T-helper 17 cell (primary cell): ENCODE measurements at places on chromosomes 11 and 22.

DNA sequence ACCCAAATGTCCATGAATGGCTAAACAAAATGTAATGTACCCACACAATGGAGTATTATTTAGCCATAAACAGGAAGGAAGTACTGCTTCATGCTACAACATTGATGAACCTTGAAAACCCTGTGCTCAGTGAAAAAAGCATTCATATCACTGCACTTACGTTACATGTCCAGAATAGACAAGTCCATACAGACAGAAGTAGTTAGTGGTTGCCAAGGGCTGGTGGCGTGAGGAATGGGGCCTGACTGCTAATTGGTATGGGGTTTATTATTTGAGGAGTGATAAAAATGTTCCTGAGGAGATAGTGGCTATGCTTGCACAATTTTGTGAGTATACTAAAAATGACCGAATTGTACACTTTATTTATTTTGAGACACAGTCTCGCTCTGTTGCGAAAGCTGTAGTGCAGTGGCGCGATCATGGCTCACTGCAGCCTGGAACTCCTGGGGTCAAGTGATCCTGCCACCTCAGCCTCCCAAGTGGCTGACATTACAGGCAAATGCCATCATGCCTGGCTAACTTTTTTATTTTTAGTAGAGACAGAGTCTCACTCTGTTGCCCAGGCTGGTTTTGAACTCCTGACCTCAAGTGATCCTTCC lies 7.7 kb upstream of the SYVN1 start:
- no peak for DNase-seq

GRCh38 chr11:8801121-8801520 lies 109.9 kb upstream of the AKIP1 start:
- no peak for DNase-seq

- DNase-seq = no peak
Measured at GRCh38 chr11:76628408-76628947, 42.1 kb downstream of the LRRC32 start.

DNA sequence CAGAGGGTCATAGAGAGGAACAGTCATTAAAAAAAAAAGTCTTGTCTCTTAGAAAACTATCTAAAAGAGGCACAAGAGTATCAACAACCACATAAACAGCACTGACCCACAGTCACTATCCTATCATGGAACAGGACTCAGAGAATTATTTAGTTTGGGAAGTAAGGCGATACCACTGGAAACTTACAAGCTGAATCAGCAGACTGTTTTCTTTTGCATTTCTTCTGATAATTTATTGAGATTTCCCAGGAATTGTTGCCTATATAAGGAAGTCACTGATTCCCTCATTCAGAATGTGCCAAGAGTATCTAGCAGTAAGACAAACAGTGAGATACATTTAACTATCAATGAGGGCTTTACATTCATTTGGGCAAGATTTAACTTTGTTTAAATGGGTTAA lies 304.1 kb downstream of the GUCY1A2 start:
- DNase-seq = no peak

DNA sequence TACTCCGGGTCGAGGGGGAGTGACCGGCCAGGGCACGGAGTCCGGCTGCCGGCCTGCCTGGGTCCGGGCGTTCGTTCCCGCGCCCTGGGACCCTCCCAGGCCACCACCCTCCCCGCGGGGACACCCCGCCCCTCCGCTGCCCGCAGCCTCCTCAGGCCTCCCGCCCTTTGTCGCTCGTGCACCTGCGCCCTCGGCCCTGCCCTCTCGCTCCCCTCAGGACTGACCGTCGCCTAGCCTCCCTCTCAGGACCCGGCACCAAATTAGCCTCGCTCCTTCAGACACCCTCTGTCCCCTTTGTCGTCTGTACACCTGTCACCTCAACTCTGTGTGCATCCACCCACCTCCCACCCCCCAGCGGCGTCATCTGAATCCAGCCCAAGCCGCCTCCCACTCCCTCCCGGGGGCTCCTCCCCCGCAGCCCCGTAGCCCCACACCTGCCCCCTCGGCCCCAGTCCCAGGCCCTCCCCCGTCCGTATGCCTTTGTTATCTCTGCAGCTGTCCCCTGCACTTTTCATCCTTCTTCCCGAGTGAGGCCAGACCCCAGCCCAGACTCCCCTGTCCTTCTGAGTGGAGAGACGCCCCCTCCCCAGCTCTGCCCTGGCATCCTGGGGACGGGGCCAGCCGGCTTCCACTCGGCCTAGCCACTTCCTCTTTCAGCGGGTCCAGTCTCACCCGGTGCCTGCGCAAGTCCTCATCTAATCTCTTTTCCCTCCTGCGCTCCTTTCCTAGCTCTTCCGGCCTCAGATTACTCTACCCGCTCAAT lies 643 bp downstream of the TIGD3 start:
- DNase-seq = no peak

DNA sequence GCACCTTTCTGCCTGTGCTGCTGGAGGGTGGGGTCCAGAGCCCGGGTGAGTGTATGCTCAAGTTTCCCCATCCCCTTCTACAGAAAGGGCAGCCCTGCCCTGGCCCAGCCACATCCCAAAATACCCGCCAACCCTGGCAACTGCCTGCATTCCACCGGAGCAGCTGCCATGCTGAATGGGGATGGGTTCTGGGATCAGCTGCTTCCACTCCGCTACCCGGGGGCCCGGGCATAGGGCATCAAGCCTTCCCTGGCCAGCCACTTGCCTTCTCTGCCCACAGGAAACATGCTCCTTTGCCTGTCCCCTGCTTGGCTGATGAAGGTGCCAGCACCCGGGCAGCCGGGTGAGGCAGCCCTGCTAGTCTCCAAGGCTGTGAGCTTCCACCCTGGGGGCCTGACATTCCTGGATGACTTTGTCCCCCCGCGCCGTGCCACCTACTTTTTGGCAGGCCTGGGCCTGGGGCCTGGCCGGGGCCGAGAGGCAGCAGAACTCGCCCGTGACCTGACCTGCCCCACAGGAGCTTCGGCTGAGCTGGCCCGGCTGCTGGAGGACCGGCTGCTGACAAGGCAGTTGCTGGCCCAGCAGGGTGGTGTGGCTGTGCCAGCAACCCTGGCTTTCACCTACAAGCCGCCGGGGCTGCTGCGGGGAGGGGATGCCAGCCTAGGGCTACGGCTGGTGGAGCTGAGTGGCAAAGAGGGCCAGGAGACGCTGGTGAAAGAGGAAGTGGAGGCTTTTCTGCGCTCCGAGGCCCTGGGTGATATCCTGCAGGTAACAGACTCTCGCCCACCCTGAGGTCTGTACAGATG lies 3.2 kb downstream of the CARNS1 start:
- DNase-seq = no peak
